ENCODE measurements at places on chromosomes 2 and 18.

GRCh38 chr2:109699646-109700045 is 85.5 kb downstream of the SOWAHC start:
- no peaks in the 10 kb centered on the region for H3K4me1 ChIP-seq
- H3K4me3 ChIP-seq = no peak overlapping the region
- H3K36me3 ChIP-seq = no peaks in the 10 kb centered on the region

DNA sequence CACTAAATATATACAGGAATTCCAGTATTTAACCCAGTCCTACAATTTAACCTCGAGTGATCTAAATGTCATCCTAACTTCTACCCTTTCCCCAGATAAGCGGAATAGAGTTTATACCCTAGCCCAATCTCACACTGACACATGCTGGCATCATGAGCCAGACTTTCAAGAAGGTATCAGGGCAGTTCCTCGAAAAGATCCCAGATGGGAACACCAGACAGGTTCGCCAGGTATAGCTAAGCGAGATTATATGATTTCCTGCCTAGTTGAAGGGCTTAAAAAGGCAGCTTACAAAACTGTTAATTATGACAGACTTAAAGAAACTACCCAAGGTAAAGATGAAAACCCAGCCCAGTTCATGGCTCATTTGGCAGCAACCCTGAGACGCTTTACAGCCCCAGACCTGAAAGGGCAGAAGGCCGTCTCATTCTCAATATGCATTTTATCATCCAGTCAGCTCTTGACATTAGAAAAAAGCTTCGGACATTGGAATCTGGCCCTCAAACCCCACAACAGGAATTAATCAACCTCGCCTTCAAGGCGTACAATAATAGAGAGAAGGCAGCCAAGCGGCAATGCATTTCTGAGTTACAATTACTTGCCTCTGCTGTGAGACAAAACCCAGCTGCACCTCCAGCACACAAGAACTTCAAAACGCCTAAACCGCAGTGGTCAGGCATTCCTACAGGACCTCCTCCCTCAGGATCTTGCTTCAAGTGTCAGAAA is 668.2 kb upstream of the PKDCC start:
- no peaks in the 10 kb centered on the region for H3K4me1 ChIP-seq
- no peak overlapping the region for H3K27ac ChIP-seq
- H3K36me3 ChIP-seq = no peaks in the 10 kb centered on the region
- peaks cover 5% of the 10 kb centered on the region for H3K27me3 ChIP-seq
- H3K4me3 ChIP-seq = no peak overlapping the region

DNA sequence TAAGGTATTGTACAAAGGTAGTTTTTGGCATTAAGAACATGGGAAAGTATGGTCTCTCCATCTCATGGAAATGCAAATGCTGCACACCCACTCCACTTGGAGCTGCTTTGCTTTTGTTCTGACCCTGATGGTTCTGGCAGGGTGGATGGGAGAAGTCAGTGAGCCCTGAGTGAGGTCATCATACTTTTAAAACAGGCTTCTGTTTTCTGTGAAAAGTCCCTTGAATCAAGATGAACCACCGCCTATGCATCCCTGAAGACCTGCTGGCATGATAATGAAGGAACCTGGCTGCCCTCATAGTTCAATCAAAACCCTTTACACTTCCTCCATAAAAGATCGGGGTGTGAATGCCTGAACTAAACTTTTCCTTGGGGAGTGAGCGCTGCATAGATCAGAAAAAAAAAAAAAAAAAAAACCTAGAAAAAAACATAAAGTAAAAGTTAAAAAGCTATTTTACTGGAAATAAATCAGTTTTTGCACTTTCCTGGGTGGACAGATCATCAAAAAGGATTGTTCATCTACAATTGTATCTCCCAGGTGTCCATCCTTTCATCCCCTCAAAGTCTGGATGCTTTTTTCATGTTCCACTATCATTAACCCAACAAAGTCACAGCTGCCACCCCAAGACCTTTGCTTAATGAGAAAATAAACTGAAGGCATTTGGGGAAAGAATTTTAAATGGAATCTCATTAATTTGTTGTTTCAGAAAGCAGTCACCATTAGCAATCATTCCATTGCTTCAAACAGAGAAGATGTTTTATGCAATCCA is 728.1 kb upstream of the DDX18 start:
- no peaks in the 10 kb centered on the region for H3K27me3 ChIP-seq
- no peak overlapping the region for H3K4me3 ChIP-seq
- no peaks in the 10 kb centered on the region for H3K4me1 ChIP-seq
- DNase-seq = no peak

DNA sequence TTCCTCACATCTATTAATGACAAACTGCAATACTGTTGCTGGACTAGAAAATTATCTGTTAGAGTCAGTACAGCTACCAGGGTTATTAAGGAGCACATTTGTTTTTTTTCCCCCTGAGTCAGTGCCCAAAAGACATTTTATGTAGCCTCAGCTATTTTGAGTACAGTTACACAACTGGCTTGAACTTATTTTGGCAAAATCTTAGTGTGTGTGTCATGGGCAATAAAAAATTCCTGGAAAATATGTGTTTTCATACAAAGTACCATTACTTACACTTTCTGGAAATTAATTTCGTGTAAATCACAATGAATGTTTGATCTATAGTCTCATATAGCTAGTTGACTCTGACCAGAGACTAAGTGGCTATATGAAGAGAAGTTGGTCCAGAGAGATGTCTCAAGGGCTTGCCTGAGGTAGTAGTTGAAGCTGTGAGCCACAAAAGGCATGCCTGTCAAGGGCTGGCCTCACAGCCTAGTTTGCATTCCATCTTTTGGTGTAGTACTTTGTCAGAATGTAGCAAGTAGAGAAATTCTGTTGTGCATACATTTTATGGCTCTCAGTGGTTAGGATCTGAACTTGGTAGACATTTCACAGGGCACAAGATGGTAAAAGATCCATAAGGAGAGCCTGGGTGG is 283.4 kb downstream of the MTX2 start:
- H3K4me1 ChIP-seq = peaks cover 14% of the 10 kb centered on the region
- DNase-seq = no peak
- no peaks in the 10 kb centered on the region for H3K36me3 ChIP-seq
- H3K27me3 ChIP-seq = peaks cover 29% of the 10 kb centered on the region
- H3K4me3 ChIP-seq = no peak overlapping the region
- H3K27ac ChIP-seq = no peak overlapping the region

DNA sequence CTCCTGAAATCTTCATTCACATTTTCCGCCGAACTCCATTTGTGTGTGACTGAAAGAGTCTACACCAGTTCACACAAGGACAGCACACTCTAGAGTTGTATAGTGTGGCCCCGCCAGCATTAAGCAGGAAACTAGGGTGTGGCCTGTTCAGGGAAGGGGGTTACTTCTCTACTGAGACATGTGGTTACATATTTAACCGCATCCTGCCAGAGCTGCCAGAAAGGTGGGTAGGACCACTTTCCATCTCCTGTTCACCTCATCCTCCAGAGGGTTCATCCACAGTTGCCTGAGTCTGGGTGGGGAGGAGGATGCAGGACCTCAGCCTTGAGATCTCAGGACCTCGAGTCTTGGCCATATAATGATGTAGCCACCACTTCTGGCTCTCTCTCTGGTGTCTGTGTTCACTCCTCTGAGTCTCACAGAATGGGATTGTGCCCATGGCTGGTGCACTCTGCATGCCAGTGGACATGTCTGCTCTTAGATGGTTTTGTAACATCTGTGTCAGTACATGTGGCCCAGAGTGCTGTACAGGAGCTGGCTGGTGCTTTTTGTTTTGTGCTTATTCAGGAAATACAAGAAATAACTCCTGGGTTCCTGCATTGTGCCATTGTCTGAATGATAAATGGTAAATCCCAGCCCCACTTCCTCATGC is 7.7 kb upstream of the SP140L start:
- peak overlapping the region; percentile 63 for H3K4me3 ChIP-seq
- peaks cover 4% of the 10 kb centered on the region for H3K36me3 ChIP-seq
- peaks cover 51% of the 10 kb centered on the region for H3K4me1 ChIP-seq

- no peaks in the 10 kb centered on the region for H3K36me3 ChIP-seq
- no peaks in the 10 kb centered on the region for H3K4me1 ChIP-seq
- no peaks in the 10 kb centered on the region for H3K27me3 ChIP-seq
These were observed 1135.8 kb upstream of the ACVR2A start for GRCh38 chr2:146709004-146709403.

GRCh38 chr2:173355132-173355865 is 627 bp downstream of the CDCA7 start:
- H3K4me1 ChIP-seq = peaks cover 18% of the 10 kb centered on the region
- peak overlapping the region; percentile 88 for H3K4me3 ChIP-seq
- H3K27me3 ChIP-seq = peaks cover 48% of the 10 kb centered on the region
- H3K36me3 ChIP-seq = peaks cover 18% of the 10 kb centered on the region
- peak; percentile 63 for DNase-seq

GRCh38 chr2:202378001-202378400 is 1.9 kb downstream of the BMPR2 start:
- H3K4me3 ChIP-seq = peak overlapping the region; percentile 94
- DNase-seq = no peak
- H3K27me3 ChIP-seq = no peaks in the 10 kb centered on the region
- peak overlapping the region; percentile 79 for H3K27ac ChIP-seq

DNA sequence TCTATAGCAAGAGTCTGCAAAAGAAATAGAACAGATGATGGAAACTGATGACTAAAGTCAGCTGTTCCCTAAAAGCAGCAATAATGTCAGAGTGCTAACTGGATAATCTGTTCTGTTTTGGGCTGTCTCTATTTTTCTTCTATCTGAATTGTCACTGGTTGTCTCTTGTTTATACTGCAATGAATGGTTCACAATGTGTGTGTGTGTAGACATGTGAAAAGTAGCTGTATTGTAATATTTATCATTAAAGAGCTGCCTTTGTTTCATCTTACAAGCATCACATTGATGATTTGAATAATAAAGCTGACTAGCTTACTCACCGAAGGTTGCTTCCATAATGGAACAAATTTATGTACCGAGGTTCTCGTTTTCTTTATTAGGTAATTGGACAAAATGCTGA is 456.0 kb upstream of the ZEB2 start:
- H3K27ac ChIP-seq = no peak overlapping the region
- no peaks in the 10 kb centered on the region for H3K27me3 ChIP-seq
- no peaks in the 10 kb centered on the region for H3K4me1 ChIP-seq
- DNase-seq = no peak

- peaks cover 12% of the 10 kb centered on the region for H3K27me3 ChIP-seq
- H3K27ac ChIP-seq = no peak overlapping the region
- no peak for DNase-seq
- peaks cover 13% of the 10 kb centered on the region for H3K36me3 ChIP-seq
- H3K4me1 ChIP-seq = peaks cover 26% of the 10 kb centered on the region
- H3K4me3 ChIP-seq = no peak overlapping the region
These were observed 67.7 kb upstream of the CTLA4 start for GRCh38 chr2:203799908-203800307.

DNA sequence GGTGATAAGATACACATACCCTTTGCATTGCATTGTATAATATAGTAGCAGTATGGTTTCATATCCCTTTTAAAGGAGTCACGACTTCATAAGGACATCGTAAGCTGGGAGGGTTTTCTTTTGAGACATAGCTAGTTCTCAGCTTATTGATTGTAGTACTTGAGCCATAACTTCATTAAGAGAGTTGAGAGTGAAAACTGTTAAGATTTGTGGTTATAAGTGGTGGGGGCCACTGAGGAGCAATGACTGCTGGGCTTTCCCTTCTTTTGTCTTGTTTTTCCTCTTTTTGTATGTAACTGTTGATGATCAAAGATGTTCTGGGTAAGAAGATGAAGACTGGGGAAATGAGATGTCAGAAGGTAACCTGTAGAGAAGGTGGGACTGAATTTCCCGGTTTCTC is 11.0 kb downstream of the EIF5B start:
- no peak overlapping the region for H3K27ac ChIP-seq
- H3K36me3 ChIP-seq = no peaks in the 10 kb centered on the region
- peaks cover 46% of the 10 kb centered on the region for H3K4me1 ChIP-seq
- no peak overlapping the region for H3K4me3 ChIP-seq
- H3K27me3 ChIP-seq = no peaks in the 10 kb centered on the region
- no peak for DNase-seq
